ENCODE measurements at places on chromosomes 7 and 10. TPM values are rescaled to one million over a fixed set of nuclear protein-coding genes. Genes with fewer than 3 reads are reported as not detected.

- no peak for DNase-seq
Observed at GRCh38 chr10:79179164-79179956, 110.6 kb downstream of the ZMIZ1 start.

The ANKRD61 gene
- total RNA-seq, result not detected

GRCh38 chr7:134029743-134030142 lies 97.4 kb upstream of the LRGUK start:
- no peak for DNase-seq

The VAX1 gene
- not detected for total RNA-seq

DNA sequence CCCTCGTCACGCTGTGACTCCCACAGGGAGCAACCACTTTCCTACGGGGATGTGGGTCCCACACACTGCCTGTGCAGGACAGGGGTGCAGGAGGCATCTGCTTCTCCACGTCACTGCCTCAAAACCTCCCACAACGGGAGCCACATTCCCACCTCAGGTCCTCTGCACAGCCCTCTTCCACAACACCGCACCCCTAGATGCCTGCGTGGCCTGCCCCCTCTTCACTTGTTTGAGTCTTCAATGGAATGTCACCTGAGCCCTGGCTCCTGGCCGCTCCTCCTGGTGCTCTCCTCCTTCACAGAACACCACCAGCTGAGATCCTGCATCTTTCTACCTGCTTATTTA lies 73.6 kb downstream of the MAD1L1 start:
- no peak for DNase-seq

Measured in T-cell (primary cell).